ENCODE measurements at places on chromosomes 12 and 14.

DNA sequence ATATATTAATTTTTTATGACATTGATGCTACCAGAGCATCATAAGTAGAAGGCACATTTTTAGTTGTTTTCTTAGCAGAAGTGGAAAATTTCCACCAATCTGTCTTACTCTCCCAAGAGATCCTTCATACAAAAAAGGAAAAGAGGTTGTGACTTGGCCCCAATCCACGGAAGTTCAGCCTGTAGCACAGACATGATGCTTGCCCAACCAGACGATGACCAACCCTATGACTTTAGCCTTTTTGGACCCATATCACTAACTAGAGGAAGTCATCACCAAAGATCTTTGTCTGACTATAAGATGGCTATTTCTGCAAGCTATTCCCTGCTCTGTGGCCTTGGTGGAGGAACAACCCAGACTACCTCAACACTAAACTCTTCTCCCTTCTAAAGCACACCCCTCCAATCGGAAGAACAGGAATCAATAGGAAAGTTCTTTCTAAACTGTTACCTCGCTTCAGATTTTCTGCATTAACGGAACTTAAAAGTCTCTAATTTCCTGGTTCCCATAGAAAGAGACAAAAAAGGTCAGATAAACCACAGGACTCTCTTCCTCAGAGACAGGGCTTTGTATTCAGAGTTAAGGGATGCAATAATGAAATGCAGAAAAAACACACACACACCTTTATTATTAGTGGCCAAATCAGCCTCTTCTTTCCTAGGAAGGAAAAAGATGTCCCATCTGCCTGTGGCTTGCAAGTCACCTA lies 4.1 kb upstream of the RHOJ start:
- no peak for DNase-seq

- DNase-seq: no peak
Observed at GRCh38 chr14:97706819-97707218, 909.6 kb downstream of the VRK1 start.

DNA sequence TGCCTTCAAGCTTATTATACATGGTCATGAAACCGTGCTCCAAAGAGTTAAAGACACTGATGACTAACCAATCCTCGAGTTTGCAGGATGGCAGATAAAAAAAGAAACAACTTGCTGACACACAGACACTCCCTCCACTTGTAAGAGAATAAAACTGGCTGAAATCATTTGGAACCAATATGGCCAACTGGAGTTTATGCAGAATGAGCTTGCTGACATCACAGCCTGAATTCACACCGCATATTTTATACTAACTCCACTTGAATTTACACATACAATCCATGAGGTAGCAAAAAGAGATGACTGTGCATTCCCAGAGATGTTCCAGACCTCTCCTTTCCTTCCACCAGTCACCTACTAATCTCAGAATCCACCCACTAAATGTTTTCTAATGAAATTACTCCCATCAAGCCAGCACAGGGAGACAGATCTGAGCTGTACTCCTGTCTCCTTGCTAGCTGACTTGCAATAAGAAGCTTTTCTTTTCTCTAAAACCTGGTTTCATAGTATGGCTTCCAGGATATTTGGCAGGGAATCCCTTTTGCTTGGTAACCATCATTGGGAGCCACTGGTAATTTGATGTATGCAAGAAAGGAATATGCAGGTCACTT lies 15.8 kb upstream of the PTPRR start:
- DNase-seq: no peak

DNA sequence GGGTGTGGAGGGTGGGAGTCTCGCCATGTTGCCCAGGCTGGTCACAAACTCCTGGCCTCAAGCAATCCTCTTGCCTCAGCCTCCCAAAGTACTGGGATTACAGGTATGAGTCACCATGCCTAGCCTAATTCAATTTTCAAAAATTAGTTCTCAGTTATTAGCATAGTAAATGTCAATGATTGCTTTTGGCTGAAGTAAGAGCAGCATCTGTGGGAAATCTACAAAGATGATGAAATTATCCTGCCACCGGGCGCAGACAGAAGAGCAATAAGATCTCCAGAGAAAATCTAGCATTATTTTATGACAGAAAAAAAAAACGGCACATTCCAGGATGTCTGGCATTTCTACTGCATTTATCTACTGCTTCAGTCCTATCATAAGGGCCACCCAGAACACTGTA lies 97.9 kb upstream of the DAAM1 start:
- DNase-seq: peak; percentile 13

Measured in fibroblast of upper back skin (primary cell).